ENCODE measurements at places on chromosomes 5 and 9.

DNA sequence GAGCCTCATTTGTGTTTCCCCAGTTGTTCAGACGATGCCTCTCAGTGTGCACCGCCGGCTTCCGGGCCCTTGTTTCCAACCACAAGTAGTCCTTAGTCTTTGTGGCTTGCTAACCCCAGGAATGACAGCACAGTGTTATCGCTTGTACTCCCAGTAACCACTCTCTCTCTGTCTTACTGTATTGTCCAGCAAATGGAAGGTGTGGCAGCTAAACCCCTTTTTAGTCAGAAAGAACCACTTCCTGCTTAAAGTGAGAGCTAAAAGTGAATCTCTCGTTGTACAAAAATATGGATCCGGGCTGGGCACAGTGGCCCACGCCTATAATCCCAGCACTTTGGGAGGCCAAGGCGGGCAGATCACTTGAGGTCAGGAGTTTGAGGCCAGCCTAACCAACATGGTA is 61.3 kb downstream of the ENC1 start:
- DNase-seq: peak; percentile 28

DNA sequence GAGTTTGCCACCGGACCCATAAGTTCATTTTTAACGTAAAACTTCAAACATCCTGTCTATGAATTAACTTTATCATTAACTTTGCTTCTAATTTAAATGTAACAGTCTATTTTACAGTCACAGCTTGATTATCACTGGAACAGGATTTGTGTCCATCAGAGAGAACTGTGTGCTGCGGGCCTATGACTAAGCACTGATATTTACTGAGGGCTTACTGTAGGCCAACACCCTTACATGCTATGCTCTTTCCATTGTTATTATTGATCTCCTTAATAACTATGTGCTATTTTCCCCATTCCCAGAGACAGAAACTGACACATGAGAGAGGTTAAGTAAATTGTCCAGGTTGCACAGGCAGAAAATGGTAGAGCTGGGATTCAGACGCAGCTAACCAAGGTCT is 24.0 kb upstream of the GPR151 start:
- DNase-seq: no peak

GRCh38 chr5:149667829-149668330 is 62.2 kb upstream of the PPARGC1B start:
- no peak for DNase-seq

DNA sequence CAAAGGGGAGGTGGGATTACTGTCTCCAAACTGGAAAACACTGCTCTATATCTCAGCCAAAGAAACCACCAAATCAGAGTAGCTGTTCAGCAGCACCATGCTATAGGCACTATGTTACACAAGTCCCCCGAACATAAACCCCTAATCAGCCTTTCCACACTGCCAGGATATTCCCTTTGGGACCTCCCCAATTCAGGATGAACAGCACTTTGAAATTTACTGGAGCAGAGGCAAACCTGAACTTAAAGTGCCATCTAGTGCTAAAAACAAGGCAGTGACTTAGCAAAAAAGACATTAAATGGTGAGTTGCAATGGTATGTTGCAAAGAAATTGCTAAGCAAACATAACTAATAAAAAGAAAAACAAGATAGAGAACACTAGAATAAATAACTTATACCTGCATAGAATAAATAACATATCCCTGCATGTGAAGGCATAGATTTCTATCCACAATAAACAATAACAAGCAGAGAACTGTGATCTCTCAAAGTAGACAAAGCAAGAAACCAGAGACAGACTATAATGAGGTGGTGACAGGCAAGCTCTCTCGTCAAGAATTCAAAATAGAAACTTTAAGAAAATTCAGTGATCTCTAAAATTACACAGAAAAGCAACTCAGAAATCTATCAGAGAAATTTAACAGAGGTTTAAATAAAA is 584.4 kb upstream of the ACO1 start:
- no peak for DNase-seq

DNA sequence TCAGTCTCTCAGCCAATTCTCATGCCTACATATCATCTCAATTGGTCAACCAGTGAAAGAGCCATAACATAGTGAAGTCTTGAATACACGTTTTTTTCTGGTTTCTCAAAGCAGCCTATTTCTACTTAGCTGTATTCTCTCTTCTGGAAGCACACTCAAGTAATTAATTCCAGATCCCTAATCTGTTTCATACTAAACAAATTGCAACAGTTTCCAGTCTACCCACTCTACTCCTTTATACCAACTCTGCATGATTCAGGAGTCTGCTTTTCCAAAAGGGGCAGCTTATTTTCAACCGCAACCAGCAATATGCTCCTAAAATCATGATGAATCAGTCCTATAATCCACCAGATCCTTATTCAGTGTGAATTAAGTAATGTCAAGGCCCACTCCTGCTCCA is 211.7 kb downstream of the TLE1 start:
- DNase-seq: no peak

GRCh38 chr5:85927632-85928031 is 690.1 kb upstream of the COX7C start:
- no peak for DNase-seq

DNA sequence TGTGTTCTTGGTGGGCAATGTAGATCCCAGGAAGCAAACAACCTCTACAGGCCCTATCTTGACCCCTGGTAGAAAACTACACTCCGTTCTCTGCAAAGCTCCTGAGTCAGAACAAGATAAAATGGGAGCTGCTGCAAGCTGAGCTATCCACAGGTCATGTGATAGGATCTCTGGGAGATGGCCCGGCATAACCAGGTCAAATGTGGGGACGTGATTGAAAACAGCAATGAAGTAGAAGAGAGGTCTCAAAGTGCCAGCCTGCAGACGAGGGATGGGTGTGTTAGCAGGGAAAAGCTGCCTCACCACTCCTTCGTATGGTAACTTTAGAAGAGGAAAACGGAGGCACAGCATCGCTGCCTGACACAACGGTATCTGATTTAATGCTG is 25.0 kb downstream of the NRG2 start:
- no peak for DNase-seq

- no peak for DNase-seq
These were observed 225.8 kb downstream of the ADAMTSL1 start for GRCh38 chr9:18699764-18700163.

GRCh38 chr5:93884254-93884653 is 142.9 kb upstream of the POU5F2 start:
- DNase-seq: no peak

DNA sequence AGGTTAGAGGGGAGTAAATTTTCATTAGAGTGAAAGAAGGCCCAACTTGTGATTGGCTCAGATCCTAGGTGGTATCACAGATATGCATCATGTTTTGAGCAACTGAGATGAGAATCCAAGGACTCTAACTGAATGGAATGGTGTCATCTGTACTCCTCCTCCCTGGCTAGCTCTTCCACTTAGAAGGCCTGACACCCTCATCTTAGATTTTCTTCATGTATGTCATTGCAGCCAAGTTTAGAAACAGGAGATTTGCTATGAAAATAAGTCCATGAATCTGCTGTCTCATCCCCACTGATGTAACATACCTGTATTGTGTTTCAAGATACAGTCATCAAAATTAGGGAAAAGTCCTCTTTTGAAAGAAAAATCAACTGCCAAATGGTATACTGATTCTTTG is 54.4 kb downstream of the ITGA1 start:
- DNase-seq: no peak

DNA sequence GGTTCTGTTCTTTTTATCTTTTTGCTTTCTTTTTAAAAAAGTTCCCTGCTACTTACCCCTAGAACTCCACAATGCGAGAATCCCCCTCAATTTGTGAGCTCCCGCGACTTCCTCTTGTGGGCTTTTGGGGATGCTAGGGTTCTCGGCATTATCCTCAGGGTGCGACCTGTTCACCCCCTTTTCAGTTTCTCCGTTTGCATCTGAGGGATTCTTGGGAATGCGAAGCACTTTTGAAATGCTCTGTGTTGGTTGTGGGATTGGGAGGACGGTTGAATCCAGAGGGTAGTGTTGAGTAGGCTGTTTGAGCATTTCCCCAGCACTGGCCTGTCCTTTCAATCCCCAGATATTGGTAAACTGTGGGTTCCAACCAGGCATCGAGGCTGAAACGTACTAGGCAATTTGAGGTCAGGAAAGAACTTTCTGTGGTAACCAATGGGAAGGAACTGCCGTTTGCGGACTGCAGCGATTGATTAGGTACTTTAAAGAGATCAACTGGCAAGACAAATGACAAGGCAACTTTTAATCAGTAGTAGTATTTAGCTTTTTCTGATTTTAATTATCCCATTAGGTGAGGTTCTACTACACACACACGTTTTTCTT is 415 bp downstream of the XRCC4 start:
- peak; percentile 0 for DNase-seq

- DNase-seq: no peak
These were observed 238.2 kb downstream of the CD180 start for GRCh38 chr5:66958201-66958979.

DNA sequence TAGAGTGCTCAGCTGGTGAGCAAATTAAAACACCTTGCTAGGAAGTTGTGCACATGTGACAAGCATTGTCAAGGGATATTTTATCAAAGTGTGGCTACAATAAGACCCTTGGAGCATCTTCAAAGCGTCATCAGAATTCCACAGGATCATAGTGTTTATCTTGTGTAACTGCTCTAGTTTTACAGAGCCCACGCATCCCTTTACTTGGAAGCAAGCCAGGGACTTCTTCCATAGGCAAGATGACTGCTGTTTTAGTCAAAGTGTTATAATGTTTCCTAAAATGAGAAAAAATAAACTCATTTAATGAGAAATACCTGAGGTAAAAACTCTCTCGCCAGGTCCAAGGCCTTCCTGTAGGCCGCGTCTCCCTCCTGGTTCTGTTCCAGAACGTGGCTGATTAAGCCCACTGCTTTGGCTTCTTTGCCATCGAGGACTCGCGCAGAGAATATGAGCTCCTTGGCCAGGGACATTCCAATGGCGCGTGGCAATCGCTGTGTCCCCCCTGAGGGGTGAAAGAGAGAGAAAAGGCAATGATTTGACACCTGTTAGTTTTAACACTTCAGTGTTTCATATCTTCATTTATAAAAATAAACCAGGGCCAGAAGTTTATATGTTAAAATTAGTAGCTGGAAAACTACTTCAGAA is 141.1 kb downstream of the AUH start:
- DNase-seq: no peak

- no peak for DNase-seq
These were observed 14.7 kb downstream of the MTMR12 start for GRCh38 chr5:32298059-32298415.

DNA sequence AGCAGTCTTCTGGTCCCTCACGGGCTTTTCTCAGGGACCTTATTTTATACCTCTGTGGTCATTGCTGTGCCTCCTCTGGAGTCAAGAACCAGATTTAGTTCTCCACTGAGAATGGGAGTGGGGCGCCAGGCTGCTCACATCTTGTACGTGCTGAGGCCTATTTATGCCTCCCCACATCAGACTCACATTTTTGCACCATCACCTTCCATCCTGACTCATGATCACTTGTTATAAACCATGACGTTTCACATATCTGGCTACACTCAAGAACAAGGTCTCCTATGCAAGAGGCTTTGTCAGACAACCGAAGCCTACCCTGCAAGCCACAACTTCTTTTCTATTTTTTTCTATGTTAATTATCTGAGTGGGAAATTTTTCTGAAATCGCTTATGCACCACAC is 10.7 kb downstream of the PRUNE2 start:
- DNase-seq: no peak

GRCh38 chr9:39588500-39589137 is 233.2 kb downstream of the SPATA31A1 start:
- no peak for DNase-seq

DNA sequence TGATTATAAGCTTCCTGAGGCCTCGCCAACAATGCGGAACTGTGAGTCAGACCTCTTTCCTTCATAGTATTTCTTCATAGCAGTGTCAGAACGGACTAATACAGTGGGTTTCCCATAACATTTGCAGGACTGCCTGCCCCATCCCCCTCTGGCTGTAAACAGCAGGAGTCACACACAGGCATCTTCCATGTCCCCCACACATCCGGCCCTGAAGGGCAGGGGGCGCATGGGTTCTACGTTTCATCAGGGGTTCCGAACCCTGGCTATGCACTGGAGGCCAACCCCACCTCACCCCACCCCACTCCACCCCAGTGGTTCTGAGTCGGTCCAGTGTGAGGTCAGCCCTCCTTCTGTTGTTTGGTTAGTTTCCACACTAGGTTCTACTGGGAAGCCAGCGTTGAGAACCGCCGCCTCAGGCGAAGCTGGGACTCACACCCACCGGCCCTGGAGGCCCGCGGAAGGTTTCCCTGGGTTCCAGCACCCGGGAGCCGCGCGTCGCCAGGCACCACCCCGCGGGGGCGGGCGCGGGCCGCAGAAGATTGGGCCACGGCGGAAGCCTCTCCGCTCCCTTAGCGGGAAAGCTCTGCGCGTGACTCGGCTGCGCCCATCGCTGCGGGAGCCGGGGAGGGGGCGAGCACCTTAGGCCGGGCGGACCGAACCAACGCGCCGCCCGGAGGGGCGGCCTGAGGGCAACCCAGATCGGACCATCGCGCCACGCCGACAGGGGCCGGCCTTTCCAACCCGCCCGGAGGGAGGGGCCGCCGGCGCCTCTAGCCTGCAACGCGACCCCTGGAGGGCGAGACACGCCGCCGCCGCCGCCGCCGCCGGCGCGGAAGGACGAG is at the start of gene RUSC2:
TSS of gene RUSC2 (plus strand) at position 799 of the 842 bp plus-strand sequence. CDS start 56,411 bp downstream, outside the sequence.
- no peak for DNase-seq

DNA sequence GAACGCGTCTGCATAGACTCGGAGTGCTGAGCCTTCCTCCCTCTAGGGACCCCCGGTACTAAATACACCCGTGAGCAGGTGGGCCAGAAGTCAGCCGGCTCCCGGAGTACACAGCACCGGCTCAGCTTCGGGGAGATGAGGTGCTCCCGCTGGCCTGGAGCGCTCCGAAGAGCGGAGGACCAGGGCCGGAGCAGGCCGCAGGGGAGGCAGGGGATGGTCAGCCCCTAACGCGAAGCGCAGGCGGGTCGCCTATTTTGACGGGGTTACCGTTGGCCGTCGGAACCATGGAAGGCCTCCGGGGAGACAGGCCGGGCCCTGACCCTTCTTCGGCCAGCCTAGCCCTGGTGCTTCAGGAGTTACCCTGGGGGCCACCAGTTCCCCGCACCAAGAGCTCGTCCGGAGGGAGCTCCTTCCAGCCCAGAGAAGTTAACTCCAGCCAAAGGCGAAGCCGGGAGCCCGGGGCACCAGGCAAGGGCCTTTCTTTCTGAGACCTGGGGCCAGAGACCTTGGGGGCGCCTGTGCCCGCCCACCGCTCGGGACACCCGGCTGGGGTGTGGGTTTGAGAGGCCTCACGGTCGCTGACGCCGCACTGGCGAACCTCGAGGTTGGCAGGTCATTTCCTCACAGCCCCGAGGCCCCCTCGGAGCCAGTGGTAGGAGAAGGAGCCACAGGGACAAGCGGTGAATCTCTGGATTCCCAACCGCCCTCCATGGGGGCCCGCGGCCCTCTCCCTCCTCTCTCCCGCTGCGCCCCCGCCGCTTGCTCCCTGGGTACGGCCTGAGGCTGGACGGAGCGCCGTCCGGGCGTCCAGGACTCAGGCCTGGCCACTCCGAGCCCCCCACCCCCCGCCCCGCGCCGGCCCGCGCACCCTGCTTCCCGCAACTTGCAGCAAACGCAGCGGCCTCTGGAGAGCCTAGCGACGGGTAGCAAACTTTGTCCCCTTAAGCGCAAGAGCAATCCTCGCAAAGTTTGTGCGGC is 3.4 kb upstream of the IRX4 start:
- no peak for DNase-seq
